T47D (cell line): ENCODE measurements at places on chromosomes 3 and 15.

DNA sequence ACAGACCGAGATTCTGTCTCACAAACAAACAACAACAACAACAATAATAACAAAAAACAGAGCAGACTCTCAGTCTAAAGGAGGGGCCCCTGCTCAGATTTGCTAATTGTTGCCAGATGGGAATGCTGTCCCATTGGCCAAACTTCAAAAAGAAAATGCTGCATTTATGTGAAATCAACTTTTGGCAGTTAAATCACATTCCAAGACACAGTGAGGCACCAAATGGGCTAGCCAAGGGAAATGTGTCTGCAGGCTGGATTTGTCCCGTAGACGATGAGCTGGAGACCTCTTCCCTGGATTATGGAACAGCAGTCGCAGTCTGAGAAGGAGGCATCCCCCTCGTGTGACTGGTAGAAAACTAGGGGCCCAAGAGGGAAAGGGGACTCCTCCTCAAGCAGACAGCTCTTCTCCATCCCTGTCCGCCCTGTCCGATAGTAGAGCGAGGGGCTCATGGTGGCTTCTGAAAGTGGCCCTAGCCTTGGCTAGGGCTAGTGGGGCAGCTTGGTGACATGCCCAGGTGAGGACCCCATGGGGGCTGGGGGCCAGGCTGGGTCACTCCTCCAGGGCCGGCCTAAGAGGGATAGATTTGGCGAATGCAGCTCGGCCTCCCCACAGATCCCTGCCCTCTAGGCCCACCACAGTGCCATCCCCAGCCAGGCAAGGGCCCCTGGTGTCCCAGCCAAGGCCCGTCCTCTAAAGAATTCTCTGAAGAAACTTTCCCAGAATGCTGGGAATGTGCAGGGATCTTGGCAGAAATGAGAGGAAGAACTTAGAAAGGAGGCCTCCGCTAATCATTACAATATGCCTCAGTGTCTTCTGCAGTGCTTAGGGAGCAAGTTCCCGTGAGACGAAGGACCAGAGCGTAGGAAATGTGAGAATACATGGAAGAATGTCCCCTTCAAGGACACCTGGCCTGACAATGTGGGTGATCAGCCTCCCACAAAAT, 2.0 kb downstream of the SLC22A14 start:
- DNase-seq = no peak

DNA sequence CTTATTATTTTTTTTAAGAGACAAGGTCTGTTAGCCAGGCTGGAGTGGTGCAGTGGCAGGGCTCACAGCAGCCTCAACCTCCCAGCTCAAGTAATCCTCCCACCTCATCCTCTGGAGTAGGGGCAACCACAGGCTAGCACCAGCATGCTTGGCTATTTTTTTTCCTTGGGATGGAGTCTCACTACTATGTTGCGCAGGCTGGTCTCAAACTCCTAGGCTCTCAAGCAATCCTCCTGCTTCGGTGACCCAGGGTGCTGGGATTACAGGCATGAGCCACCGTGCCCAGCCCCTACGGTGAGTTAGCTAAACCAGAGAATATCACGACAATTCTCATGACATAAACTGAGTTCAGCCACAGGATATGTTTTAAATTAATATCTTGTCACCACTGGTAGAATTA, 2.0 kb downstream of the DCUN1D1 start:
- no peak for DNase-seq

- DNase-seq = no peak
Measured at GRCh38 chr3:62830727-62831322, 44.4 kb downstream of the CADPS start.

- no peak for DNase-seq
Measured at GRCh38 chr3:10717756-10718155, 98.3 kb upstream of the SLC6A11 start.

- DNase-seq = no peak
Measured at GRCh38 chr3:145864336-145864735, 296.6 kb downstream of the PLOD2 start.

DNA sequence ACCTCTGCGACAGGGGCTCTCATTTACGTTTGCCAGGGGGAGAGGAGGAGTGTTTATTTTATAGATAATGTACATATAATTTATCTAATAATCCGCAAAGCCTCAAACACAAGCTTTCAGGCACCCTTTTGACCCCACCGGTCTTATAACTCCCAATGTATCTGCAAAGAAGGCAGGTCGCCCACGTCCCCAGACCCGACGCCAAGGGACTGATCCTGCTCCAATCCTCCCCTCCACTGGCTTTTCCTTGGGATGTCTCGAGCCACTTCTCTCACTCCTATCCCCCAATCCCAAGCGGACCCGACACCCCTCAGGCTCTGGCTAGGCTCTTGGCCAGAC, 452 bp downstream of the DCP1A start:
- no peak for DNase-seq

DNA sequence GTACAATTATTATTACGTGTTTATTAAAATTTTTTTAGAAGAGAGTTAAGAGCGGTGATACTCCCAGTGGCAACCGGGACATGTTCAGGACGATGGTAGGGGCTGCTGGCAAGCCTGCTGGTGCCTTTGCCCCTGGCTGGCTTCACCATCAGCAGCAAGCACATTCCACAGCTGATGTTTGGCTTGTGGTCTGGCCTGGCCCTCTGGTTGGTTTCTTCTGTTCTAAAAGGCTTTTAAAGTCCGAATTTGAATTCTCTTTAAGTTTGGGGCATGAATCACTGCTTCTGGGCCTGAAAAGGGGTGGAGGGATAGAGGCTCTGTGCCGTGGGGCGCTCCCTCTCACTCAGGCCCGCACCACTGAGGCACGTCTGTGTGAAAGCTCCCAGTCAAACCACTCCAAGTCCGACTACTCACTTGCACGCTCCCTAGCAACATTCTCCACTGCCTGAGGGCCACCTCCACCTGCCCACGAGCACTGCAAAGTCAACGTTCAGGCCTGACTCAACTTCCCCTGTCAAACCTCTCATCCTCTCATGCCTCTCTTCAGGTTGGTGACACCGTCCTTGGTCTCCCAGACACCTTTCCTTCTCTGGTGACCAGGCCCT, 10.1 kb downstream of the ITGA11 start:
- DNase-seq = no peak

DNA sequence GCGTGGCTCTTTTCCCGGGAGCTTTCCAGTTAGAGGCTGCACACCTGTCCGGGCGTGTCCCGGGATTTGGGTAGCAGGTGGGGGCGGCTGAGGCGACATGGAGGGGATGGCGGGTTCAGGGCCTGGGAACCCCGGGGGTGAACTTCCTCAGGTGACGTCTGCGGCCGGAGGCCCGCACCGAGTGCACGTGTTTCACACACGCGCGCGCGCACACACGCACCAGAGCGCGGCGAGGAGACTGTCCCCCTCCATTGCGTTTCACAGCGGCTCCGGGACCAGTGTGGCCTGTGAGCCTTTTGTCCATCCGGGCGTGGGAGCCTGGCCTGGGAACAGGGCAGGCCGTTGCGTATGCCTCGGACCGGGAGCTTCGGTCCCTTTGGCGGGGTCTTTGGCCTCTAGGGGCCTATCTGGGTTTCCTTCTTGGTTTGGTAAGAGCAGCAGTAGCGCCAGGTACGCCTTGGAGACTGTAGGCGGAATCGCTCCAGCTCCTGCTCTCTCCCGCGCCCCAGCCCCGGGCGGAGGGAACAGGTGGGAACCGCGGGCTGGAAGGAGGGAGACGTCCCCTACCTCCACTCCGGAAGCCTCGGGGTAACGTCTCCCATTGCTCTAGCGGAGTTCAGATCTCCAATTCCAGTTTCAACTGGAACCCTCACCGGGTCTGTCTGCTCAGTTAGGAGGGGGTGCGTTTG, 220.0 kb downstream of the MEIS2 start:
- DNase-seq = no peak

- DNase-seq = peak; percentile 48
Measured at GRCh38 chr3:184604615-184605290, 43.2 kb downstream of the EPHB3 start.

- peak; percentile 61 for DNase-seq
Measured at GRCh38 chr3:165339753-165340152, 143.6 kb upstream of the SLITRK3 start.

DNA sequence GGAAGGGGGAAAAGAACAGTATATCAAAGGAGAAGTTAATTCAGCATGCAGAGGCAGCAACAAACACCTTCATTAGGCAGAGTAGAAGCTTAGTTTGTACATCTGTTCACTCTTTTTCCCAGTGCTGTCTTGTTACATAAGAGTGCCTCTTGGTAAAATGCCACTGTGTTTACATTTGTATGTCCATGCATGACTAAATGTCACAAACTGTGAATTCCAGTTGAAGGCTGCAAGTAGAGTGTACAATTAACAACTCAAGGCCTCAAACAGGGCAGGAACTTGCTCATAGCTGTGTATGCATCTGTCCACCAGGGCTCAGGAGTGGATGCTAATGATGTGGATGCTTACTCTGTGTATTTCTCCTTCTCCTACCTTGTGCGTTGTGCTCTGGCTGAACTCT, 214.2 kb upstream of the TPM1 start:
- no peak for DNase-seq

DNA sequence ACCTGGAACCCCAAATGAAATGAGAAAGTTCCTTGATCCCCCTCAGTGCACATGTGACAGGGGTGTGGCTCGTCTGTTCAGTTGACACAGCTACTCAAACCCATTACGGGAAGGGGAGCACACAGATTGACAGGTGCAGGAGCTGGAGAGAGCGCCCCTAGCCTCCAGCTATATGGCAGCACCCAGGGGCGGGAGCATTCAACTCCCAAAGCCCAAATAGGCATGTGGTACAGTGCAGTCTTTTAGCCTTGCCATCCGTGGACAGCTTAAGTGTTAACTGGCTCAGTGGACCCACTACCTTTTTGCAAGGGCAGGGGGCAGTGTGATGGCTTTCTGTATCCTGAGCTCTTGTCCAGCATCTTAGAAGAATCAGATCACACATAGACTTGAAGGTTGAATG, 1374.2 kb upstream of the ALCAM start:
- DNase-seq = no peak

DNA sequence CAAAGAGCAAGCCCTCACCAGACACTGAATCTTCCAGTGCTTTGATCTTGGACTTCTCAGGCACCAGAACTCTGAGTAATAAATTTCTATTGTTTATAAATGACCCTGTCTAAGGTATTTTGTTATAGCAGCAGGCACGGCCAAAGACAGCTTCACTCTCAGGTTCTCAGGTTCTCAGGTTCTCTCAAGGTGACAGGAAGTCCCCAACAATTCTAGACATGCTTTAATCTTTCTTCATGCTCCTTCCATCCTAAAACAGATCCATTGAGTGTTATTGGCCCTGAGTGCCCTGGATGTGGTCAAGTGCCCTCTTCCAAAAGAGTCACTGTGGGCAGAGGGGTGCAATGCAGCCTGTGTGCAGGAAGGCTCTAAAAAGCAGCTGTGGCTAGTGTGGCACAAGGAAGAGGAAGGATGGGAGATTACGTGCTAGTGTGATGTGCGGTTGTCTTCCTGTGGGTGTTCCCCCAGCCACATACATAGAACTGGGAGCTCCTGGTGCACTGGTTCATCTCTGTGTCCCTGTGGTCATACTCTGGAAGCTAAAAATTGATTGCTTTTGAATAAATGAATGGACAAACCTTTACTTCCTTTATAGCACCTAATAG, 11.0 kb upstream of the RAB7A start:
- DNase-seq = no peak

DNA sequence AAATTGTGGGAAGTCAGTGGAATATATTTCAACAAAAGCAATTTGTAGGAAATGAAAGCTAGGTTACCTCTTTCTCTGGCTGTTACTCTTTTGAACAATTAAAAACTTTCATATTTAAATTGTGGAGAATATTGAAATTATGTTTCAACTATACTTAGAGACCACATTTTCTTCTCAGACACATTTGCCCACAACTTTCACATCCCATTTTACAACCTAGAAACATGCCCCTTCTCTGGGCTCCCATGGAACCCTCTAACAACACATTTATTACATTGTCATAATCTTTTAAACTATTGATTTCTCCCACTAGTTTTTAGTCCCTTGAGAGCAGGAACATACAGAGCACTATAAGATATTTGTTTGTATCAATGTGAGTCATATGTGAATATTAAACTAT, 211.7 kb upstream of the TTC14 start:
- no peak for DNase-seq

DNA sequence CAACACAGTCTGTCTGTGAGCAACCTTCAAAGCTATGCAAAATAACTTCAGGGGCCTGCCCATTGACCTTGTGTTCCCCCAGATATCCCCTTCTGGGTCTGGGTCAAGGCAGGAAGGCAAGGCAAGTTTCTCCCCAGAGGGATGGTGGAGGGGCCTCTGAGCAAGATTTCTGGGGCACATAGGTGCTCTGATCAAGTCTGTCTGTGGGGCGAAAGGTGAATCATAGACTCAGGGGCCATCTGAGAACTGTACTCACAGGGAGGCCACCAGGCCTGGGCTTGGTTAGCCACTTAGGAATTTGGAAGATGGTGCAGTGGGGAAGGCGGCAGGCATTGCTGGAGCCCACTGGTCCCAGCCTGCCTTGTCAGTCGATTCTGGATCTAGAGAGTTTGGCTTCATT, 92.4 kb downstream of the MINAR1 start:
- no peak for DNase-seq

DNA sequence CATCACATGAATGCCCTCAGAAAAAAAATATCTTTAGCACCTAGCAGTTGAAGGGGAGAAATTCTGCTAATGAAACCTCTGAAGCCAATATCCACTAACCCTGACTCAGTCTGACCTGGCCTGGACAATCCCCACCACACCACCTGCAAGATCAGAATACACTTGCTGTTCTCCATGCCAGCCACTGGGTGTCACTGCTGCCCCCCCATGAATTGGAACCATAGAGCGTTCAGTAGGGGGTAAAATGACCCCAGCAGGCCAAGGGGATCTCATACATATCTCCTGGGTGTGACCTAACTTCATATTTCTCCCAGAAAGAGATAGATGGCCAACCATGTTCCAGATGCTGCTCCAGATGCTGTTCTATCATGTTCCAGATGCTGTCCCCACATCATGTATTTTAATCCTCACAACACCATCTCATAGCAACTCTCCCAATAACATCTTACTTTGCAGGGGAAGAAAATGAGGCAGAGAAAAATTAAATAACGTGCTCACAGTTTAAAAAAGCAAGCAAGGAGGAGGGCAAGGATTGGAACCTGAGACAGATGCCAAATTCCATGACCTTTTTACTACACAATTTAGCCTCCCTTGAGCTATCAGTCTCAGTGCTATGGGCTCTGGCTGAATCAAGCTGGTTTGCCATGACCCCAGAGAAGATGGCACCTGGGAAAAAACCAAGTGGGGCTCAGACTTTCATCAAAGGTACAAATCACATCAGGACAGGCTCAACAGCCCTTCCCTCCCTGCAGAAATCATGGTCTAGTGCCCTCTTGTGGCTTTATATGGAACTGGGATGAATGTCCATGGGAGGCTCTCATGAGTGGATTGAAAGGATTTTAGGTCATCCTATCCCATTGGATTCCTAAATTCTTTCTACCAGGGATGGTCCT, 12.4 kb downstream of the NTRK3 start:
- no peak for DNase-seq

GRCh38 chr3:17179381-17180205, 294.8 kb downstream of the PLCL2 start:
- DNase-seq = no peak

DNA sequence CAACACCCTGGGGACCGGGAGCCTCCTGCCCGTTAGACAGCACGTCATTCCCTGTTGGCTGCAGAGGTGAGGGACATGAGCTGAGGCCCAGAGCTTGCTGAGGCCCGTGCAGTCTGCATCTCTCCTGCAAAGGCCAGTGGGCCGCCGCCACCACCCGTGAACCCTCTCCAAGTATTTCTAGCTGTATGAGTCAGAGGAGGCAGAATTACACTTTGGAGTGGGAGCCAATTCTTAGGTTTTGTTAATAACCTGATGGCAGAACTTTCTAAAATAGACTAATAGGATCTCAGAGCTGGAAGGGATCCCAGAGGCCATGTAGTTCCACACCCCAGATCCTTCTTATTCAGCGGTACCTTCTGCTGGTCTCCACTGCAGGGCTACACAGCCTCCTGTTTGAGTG, 335.2 kb upstream of the CTDSPL start:
- DNase-seq = no peak

GRCh38 chr15:100696452-100696851, 94.1 kb downstream of the ASB7 start:
- no peak for DNase-seq
